BE2C (cell line): ENCODE measurements at places on chromosomes 3 and 15.
A peak's percentile ranks its signal among the peaks of the same experiment; 100 is the strongest.

DNA sequence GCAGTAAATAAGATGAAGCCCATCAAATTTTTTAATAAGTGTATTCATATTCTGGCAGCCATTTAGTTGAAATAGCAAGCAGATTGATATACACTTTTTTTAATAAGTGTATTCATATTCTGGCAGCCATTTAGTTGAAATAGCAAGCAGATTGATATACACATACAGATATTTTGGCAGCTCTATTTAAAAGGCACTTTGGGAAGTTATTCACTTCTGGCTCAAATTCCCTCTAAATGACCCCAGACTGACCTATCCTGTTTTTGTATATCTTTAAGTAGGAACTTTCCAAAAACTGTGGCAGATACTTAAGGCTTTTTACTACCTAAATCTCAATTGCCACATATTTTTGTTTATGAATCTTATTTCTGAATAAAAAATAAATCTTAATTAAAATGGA lies 122.3 kb downstream of the PLD1 start:
- DNase-seq: no peak

DNA sequence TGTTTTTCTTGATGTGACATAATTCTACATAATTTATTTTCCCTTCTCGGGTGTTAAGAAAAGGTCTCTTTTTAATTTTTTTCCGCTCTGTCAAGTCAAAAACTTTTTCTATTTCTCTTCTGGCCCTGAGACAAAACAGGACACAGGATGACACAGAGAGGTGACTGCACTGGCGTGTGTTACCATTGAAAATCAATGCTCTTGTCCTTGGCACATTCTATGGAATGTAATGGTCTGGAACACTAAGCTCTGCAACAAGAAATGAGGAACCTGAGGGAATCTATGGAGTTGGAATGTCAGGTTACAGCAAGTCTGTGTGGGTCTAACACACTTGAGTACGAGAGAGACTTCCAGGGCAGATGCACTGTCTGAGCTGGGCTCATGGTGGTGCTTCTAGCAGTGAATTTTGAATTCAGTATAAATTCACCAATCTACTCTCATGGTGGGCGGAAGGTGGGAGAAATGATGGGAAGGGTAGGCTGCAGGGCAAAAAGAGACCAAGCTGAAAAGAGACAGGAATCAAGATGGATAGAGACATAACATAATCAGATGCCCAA lies 508.3 kb downstream of the TUSC7 start:
- peak; percentile 14 for DNase-seq

DNA sequence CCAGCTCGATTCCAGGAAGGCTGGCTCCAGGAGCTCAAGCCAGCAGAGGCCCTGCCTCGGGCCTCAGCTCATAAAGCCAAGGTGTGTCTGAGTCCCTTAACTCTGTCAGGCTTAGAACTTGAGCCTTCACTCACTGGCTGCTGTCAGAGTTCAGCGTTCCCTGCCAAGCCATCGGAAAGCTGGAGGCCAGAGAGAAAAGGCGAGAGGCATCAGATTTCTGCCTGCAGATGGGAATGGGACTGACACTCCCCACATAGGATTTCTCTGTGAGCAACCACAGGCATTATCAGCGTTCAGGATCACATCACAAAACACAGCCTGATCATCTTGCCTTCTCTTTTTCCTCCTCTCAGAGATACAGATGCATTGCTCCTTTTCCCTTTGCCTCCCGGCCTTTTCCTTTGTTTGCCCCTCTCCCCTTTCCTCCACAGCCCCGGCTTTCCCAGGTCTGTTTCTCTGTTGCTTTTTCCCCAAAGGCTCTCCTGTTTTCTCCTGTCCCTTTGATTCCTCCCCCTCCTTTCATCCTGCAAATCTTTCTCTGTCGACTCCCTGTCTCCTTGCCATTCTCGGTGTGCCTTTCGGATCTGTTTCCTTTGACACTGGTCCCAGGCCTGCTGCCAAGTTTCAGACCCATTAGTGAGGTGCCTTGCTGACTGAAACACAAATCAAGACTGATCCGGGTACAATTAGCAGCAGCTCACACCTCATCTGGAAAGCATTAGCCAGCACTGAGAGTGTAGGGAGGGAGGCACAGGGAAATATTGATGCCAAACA lies 44.5 kb upstream of the BOC start:
- peak; percentile 74 for DNase-seq

DNA sequence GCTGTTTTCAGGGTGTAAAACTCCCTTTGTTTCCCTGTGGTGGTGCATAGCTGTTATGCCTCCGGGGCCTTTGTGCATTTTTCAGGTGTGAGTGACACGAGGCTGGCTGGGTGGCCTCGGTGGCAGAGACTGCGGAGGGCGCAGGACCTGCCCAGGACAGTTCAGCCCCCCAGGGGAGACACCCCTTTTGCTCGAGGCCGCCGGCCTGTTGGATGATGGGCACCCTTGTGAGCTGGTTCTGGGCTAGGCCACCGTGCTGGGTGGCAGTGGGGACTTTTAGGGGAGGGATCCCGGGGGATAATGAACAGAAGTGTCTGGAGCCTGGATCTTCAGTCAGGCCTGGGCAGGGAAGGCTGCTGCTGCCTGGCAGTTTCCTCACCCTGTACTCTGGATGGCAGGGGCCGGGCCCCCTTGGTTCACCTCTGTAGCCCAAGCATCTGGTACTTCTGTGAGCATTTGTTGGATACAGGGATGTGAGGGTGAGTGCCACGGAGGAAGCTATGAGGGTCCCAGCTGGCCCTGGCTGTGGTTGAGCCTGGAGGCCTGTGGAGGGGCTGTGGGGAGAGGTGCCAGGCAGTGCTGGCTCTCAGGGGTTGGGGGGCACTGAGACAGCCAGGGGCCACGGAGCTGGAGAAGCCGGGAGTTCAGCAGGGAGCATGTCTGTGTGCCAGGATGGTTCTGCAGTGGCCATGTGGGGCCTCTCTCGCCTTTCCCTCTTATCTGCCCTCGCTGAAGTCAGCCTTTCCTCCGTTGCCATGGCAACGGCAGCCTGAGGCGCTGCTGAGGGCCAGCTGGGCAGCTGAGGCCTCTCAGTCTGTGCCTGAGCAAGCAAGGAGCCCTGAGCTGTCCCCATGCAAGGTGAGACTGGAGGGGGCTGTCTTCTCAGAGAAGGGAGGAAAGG lies 49.0 kb downstream of the KY start:
- DNase-seq: peak; percentile 92
